Hypothalamus (tissue), 51 donors: ENCODE measurements at places on chromosomes 3 and 15.

DNA sequence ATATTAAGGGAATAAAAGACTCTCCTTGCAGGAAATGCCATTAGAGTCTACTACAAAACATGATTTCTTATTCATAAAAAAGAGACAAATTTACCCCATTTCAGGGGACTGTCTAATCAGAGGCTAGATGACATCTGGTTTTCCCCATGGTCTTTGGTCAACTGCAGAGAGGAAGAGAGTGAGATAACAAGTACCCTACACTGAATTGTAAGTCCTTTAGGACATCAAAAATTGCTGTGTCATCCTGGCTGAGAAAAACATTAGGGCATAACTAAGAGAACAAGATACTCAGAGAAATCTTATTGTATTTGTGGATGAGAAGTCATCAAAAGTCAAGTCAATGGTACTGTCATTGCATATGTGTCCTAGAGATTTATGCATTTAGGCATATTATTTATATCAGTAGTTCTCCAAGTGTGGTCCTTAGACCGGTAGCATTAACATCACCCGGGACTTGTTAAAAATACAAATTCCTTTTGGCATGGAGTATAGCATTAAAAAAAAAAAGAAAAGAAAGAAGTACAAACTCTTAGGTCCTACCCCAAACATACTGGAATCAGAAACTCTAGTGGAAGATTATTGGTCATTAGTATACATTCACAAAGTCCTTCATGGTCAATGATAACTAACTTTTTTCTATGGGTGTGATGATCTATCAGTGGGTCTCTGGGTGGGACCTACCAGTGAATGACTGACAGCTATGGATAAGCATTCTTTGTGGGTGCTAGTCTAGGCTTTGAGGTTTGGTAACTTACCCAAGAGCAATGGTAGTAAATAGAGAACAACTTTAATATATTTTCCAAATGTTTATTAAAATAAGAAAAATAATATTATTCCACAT is 29.0 kb upstream of the TBC1D5 start:
- no peak for DNase-seq

DNA sequence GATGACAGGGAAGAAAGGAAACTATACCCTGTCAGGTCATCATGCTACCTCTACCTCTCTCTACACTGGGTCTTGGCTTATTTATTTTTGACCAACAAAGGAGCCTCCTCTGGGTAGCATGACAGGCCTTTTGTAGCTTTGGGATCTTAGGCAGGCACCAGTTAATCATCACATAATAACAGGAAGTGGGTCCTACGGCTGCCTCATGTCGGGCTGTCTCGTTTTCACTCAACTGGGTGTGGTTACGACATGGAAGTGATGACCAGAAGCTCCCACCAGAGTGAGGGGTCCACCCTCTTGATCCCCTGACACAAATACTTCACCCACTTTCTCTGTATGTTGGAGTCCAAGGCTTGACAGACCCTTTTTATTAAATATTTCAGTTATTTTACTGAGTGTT is 105.3 kb downstream of the CD47 start:
- DNase-seq: no peak

GRCh38 chr15:65189102-65189740 is 4.1 kb upstream of the CLPX start:
- peak; percentile 39 for DNase-seq

DNA sequence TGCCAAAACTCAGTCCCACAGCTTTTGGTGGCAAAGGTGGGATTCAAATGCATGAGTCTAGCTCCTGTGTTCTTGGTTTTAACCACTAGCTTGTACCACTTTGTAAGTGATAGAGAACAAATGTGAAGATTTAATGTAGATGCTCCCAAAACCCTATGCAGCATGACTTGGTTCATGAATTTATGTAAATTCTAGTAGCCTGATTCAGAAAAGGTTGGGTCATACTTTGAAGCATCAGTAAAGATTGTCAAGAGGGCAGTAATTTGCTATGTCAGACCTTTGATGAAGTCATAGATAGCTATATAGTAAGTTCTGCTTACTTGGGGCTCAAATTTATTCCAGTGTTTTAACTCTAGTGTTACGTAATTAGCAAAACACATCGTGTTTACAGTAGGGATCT is 75.6 kb downstream of the VPS8 start:
- DNase-seq: no peak

GRCh38 chr3:193922034-193922774 is 213.7 kb upstream of the HES1 start:
- no peak for DNase-seq

- DNase-seq: no peak
Observed at GRCh38 chr15:40964006-40964405, 10.7 kb downstream of the CHAC1 start.

DNA sequence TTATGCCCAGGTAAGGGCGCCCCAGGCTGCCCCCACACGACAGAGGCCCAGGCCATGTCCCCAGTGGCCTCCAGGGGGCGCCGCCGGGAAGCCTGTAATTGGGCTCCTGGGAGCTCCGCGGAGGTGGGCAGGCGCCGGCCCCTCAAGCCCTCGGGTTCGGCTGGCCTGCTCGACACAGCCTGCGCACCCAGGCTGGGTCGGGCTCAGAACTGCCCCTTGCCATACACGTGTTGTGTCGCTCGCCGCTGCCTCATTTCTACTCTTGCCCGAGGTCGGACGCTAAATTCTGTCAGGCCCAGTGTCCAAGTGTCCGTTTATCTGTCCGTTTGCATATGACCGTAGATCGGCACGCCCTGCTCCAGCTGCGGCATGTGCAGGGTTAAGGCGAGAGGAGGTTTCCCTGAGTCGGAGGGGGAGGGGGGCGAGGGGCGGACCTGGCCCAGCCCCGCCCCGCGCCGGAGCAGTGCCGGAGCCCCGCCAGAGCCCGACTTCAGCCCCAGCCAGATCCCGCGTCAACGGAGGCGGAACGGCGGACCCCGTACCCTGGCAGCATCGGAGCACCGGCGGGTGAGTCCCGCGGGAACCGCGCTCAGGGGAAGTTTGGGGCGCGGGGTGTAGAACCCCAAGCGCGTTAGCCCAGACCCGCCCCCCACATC is at the start of gene KLHDC8B:
TSS of gene KLHDC8B (plus strand) at position 480 of the 656 bp plus-strand sequence. CDS start 1,172 bp downstream, outside the sequence.
- DNase-seq: peak; percentile 79

DNA sequence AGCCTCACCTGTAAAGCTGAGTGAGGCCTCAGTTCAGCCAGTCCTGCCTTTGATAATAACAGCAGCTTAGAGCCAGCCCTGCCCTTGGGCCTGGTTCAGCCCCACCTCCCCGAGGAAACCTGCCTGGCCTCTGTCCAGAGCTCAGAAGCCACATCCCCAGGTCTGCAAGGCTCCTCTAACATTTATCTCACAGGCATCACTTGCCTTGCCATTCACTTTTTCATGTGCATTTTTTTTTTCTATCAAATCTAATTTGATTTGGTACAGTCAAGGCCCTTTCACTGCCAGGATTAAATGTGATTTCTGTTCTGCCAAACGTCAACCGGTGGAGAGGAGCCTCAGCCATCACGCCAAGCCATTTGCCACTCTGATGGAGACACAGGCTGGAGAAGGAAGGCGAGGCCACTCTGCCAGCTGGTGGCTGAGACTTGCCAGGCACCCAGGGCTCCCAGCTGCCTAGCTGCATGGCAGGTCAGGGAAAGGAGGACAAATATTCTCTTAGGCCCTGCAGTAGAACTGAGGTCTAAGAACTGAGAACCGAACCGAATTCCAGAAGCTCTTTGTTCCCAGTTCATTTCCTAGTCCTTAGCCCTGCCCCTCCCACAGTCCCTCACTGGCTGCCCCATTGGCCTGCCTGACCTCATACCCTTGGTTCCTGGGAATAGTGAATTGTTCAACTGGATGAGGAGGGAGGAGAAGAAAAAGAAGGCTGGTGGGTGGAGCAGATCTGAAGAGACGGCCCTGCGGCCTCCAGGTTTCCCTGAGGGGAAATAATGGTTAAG is 76.4 kb downstream of the SPSB4 start:
- DNase-seq: no peak

- DNase-seq: no peak
Observed at GRCh38 chr3:180973543-180973942, 16.0 kb downstream of the DNAJC19 start.

- no peak for DNase-seq
Observed at GRCh38 chr15:57205996-57206395, 170.3 kb upstream of the CGNL1 start.
